ENCODE measurements at places on chromosomes 4 and X. TPM values are rescaled to one million over a fixed set of nuclear protein-coding genes. Genes with fewer than 3 reads are reported as not detected.

- no peak for DNase-seq
Observed at GRCh38 chr4:21450331-21450730, 498.2 kb downstream of the KCNIP4 start.

- DNase-seq: no peak
Observed at GRCh38 chr4:14850455-14851097, 151.7 kb upstream of the CPEB2 start.

GRCh38 chr4:138301536-138301935 lies 59.4 kb upstream of the SLC7A11 start:
- DNase-seq: peak; percentile 16

DNA sequence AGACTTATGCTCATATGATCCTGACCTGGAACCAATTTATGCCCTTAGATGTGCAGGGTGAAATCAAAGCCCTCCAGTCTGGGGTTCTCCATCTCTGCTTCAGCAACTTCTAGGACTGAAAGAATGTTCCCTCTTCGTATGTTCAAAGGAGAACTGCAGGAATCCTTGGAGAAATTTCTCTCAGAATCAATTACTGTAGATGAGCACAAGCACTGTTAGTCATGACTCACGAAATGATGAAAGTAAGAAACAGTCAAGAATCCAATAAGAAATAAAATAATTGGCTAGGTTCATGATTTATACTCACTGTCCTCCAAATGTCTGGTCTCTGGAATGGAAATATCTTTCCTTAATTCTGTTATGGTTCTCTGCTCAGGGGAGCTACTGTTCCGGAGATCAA lies 348.2 kb downstream of the PDGFC start:
- DNase-seq: no peak

GRCh38 chr4:146495269-146495668 lies 26.5 kb downstream of the SLC10A7 start:
- DNase-seq: no peak

DNA sequence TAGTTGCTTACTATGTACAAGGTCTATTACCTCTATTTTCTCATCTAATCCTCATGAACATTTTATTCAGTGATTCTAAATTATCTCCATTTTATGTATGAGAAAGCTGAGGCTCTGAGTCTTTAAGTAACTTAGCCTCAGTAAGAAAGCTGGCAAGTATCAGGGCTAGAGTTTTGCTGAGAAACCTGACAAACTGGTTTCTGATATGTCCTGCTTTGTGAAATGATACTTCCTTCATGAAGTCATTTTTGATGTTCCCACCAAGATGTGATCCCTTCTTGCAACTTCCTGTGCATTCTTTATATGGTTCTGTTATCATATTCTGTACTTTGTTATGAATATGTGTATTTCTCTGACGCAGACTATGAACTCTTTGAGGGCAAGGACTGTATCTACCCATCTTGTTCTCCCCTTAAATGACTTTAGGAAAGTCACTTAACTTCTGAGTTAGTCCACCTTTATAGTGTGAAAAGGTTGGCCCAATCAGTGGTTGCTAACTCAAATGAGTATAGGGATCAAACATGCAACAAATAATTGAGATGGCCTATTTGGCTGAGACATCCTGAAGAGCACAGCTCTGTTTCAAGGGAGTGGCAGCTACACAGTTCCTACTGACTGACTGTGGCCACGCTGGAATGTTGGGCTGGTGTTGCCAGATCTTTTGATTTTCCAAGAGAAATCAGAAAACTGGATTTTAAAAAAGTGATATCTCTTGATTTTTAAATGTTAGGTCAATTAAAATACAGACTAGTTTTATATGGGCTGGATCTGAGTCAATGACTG lies 127.9 kb upstream of the AMOT start:
- DNase-seq: no peak

- DNase-seq: peak; percentile 48
Observed at GRCh38 chrX:48945517-48946348, 11.7 kb downstream of the OTUD5 start.

GRCh38 chrX:95427389-95427788 lies 1257.3 kb upstream of the DIAPH2 start:
- no peak for DNase-seq

DNA sequence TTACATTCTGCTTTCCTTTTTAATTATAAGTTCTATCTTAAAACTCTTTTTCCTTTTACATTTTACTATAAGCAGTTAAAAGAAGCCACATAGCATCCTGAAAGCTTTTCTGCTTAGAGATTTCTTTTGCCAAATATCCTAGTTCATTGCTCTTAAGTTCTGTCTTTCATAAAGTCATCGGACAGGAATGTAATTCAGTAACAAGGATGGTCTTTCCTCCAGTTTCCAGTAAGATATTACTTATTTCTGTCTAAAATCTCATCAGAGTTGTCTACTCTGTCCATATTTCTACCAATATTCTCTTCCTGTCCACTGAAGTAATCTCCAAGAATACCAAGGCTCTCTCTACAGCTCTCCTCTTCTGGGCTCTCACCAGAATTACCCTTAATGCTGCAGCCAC lies 37.5 kb upstream of the ADH1C start:
- peak; percentile 19 for DNase-seq

- DNase-seq: no peak
Observed at GRCh38 chrX:136210243-136210642, 41.0 kb downstream of the MAP7D3 start.

GRCh38 chr4:186348433-186348832 lies 82.4 kb downstream of the F11 start:
- no peak for DNase-seq

DNA sequence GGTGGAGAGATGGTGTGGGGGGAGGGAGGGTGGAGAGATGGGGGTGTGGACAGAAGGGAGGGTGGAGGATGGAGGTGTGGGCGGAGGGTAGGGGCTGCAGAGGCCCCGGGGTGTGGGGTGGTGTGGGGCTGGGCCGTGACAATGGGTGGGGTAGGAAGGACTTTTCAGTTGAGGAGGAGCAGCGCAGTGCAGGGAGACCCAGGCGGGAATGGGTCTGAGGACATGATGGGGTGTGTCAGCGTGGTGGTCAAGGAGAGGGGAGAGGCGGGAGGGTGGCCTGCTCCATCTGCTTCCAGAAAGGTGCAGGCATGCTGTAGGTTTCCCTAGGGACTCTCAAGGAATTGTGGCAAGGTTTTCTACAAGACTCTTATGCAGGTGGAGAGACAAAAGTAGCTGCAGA lies 48.9 kb downstream of the RGS12 start:
- DNase-seq: no peak

DNA sequence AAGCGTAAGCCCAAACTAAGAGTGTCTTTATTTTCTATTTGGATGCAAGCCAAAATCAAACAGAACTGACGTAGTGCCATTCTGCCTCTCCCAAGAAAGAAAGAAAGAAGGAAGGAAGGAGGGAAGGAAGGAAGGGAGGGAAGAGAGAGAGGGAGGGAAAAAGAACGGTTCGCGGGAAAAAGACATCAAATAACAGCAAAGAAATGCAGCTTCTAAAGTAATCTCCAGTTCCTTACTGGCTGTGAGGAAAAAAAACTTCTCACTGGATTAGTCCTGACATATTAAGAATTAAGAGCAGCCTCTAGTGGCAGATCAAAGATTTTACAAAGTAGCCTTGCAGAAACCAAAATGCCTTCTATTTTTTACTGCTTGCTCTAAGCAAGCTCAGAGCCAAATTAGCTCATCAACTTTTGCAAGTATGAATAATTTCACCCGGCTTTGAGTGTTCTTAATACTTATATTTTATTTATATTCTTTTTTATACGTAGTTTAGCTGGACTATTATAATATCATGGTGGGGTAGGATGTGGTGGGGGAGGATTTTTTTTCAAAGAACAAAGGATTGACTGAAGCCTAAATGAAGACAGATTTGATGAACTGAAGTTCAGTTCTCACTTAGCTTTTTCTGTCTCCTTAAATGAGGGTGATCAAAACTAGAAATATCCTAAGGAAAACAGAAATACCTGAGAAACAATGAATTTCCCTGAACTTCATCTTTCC lies 36.6 kb downstream of the PITX2 start:
- peak; percentile 51 for DNase-seq

GRCh38 chr4:3613967-3614730 lies 81.9 kb upstream of the LRPAP1 start:
- peak; percentile 93 for DNase-seq

- no peak for DNase-seq
Observed at GRCh38 chrX:131779741-131780140, 235.9 kb downstream of the OR13H1 start.

DNA sequence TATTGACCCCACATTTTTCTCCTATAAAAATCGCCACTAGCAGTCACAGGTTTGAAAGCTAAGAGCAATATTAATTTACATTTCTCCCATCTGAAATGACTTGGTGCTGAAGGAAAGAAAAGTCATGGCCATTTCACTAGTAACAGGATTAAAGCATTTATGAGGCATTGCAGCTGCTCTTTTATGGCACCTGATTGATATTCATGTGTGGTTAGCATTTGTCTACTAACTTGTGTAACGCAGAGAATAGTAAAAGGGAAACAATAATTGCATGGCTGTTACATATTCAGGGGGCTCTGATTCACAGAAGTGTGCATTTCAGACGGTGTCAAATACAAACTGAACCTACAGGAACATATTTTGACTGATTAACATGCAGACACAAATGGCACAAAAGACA lies 5.2 kb downstream of the PCDH19 start:
- no peak for DNase-seq

DNA sequence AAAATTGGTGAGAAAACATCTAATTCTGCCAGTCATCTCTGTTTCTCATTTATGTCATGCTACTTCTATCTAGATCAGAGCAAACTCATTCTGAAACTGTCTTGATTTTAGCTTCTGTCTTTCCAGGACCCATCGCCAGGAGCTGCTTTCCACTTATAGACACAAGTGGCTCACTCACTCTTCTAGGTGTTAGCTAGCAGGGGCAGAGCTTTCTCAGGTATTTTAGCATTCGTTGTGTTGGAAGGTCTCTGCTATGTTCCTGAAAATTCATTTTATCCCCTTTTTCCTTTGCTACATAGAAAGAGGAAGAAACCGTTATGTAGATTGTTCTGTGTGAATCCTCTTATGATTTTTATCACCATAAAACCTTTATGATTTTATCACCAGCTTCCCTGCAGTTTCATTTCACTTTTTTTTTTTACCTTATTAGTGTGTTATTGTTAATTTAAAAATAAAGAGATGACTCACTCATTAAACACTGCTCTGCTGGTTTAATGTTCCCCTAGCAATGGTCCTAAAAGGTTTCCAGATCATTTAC lies 246.6 kb upstream of the AADAT start:
- DNase-seq: no peak

- no peak for DNase-seq
Observed at GRCh38 chr4:122765692-122766352, 33.3 kb downstream of the BBS12 start.

DNA sequence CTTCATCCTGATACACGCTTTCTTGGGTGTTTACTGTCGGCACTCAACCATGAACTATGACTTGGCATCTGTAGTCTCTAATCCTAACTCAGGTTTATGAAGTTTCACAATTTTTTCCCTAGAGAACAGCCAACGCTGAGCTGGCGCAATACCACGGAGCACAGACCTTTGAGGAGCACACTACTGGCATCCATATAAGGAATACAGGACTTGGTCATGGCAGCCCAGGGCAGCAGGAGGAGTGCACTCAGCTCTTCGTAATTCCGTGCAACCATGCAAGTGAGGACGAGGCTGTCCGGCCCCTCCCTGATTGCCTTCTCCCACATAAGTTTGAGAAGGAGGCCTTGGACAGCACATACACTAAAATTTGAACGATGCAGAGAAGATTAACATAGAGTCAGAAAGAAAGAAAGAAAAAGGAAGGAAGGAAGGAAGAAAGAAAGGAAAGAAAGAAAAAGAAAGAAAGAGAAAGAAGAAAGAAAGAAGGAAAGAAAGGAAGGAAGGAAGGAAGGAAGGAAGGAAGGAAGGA lies 41.0 kb upstream of the PDLIM5 start:
- DNase-seq: no peak

GRCh38 chr4:74755486-74755885 lies 38.8 kb downstream of the BTC start:
- peak; percentile 89 for DNase-seq

- no peak for DNase-seq
Observed at GRCh38 chrX:63751481-63751880, 33.5 kb downstream of the ARHGEF9 start.

DNA sequence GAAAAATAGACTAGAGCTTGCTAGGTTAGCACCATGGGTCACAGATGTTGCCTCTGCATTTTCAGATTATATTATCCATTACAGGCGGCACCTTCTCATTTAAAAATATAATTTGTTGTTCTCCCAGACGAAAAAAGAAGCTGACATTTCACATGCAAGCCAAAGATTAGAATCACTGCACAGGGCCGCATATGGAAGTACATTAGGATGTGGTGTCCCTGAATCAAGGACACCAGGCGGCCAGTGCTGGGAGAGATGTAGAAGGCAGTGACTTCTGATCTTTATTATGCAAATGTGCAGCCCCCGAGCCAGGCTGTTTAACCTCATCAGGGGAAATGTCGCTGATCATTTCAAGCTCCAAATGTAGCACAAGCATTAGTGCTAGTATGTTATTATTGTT lies 22.8 kb downstream of the REELD1 start:
- DNase-seq: no peak

GRCh38 chr4:2482192-2482591 lies 13.3 kb downstream of the RNF4 start:
- DNase-seq: no peak

- peak; percentile 12 for DNase-seq
Observed at GRCh38 chrX:82087699-82088098, 885.8 kb downstream of the SH3BGRL start.

FAM50A gene
- total RNA-seq: 27.5 TPM

GPRASP3 gene
- total RNA-seq: 9.3 TPM

SMARCA1 gene
- total RNA-seq: 90.7 TPM

TECRL gene
- total RNA-seq: 1.9 TPM

F8A2 gene
- not detected for total RNA-seq

SERTM2 gene
- 7.9 TPM for total RNA-seq

KIAA1210 gene
- total RNA-seq: 0.10 TPM

VMA21 gene
- total RNA-seq: 30.7 TPM

FAM149A gene
- 8.7 TPM for total RNA-seq

FAM9C gene
- total RNA-seq: not detected

Measured in tongue (tissue), 3 donors.